Fibroblast of lung (primary cell): ENCODE measurements at places on chromosomes 1 and 21. TPM values are rescaled to one million over a fixed set of nuclear protein-coding genes. Genes with fewer than 3 reads are reported as not detected.

Gene MAP3K7CL
- total RNA-seq = 50.6 and 176 TPM in 2 replicates

Gene SGIP1
- 11.0 and 37.8 TPM in 2 replicates for total RNA-seq

Gene IL22RA1
- total RNA-seq = under 0.01 TPM in 1 of 2 replicates, not detected in the other

Gene RPL11
- total RNA-seq = 1,214 and 1,412 TPM in 2 replicates

DNA sequence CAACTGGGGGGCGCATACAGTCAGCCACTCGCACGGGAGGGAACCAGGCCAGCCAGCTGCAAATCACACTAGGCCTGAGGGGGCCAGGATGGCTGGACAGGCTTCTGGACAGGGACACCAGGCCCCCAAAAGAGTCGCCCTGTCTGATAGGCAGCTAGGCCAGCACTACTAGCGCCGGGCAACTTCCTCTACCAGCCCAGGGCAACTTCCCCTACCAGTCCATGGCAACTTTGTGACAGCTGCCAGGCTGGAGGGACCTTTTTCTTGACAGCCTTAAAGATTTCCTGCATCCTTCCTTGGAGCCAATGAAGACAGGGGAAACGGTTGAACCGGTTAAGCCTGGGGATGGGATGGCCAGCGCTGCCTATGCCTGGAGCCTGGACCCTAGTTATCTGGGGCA is 5.1 kb downstream of the IFFO2 start:
- no peak overlapping the region for H3K4me3 ChIP-seq
- no peaks in the 10 kb centered on the region for H3K36me3 ChIP-seq
- no peak for DNase-seq
- peak overlapping the region; percentile 97 for H3K27ac ChIP-seq
- H3K4me1 ChIP-seq = peaks cover 42% of the 10 kb centered on the region

DNA sequence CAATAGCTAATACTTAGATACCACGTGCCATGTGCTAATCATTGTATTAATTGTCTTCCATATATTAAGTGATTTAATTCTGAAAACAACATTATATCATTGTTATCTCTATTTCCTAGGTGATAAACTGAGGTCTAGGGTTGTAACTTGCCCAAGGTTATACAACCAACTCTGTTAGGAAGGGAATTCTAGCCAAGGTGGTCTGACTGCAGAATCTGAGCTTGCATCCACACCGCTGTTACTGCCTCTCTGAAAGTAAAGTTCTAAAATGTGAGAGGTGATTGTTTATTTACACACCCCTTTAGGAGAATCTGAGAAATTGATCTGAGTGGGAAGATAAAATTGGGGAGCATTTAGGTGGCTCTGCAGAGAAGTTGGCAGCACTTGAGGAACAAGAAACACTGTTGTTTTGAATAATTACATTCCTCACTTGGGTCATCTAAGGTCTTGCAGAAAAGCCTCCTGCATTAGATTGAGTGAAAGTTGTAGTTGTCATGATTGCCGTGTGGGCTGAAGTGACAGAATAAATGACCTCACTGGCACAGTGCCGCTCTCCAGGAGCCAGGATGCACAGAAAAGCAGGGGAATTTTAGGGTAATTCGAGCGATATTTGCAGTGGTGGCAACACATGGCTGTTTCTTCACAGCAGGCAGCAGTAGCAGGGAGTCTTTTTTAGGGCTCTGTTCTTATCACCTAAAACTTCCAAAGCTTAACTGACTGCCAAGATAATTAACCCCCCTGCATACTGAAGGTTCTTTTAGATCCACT is 121.7 kb downstream of the ADGRL4 start:
- DNase-seq = peak; percentile 11
- no peak overlapping the region for H3K4me3 ChIP-seq
- H3K27me3 ChIP-seq = no peaks in the 10 kb centered on the region

DNA sequence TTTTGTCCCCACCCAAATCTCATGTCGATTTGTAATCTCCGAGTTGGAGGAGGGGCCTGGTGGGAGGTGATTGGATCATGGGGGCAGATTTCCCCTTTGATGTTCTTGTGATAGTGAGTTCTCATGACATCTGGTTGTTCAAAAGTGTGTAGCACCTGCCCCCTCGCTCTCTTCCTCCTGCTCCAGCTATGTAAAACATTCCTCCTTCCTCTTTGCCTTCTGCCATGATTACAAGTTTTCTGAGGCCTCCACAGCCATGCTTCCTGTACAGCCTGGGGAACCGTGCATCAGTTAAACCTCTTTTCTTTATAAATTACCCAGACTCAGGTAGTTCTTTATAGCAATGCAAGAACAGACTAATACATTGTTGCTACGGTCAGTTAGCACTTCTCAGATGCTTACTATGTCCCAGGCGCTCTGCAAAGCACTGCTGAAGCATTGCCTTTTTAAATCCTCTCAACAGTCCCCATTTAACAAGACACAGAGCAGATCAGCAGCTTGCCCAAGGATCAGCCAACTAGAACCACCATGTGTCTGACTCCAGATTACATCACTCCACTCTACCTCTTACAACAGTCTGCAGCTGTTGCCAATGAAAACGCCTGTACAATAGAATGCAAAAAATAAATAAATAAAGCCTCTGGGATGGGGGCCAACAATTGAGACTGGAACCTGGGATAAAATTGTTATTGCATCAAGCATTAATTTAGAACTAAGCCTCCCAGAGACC is 52.4 kb upstream of the USP1 start:
- no peak overlapping the region for H3K4me3 ChIP-seq
- peak; percentile 97 for DNase-seq
- no peaks in the 10 kb centered on the region for H3K4me1 ChIP-seq
- no peaks in the 10 kb centered on the region for H3K36me3 ChIP-seq
- H3K27me3 ChIP-seq = no peaks in the 10 kb centered on the region
- H3K27ac ChIP-seq = no peak overlapping the region

DNA sequence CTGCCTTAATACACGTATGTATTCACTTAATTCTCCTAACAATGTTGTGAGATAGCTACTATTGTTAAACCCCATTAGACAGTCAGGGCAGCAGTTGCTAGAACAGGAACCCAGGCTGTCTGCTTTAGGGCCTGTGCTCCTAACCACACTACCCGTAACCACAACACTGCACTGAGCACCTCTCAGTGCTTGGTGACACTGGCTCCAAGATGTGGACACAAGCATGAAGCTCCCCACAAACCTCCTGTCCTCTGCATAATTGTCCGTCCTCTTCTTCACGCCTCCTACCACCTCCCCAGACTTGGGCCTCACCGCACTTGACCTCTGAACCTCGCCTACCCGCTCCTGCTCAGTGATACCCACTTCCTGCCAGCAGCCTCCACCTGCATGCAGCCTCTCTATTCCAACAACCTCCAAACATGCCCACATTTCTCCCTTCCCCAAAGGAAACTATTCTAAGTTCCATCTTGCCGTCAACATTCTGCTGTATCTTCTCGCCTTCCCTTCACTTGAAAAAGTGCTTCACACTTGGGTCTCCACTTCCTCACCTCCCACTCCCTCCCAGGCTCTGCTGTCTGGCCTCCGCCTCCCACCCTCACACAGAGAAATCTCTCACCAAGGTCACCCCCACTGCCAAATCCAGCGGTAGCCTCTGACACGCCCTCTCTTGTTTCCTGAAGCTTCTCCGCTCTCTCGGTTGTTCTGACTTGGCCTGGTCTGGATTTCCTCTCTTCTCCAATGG is 14.6 kb upstream of the AHDC1 start:
- H3K27me3 ChIP-seq = no peaks in the 10 kb centered on the region
- no peak overlapping the region for H3K4me3 ChIP-seq
- no peaks in the 10 kb centered on the region for H3K36me3 ChIP-seq
- H3K27ac ChIP-seq = no peak overlapping the region

DNA sequence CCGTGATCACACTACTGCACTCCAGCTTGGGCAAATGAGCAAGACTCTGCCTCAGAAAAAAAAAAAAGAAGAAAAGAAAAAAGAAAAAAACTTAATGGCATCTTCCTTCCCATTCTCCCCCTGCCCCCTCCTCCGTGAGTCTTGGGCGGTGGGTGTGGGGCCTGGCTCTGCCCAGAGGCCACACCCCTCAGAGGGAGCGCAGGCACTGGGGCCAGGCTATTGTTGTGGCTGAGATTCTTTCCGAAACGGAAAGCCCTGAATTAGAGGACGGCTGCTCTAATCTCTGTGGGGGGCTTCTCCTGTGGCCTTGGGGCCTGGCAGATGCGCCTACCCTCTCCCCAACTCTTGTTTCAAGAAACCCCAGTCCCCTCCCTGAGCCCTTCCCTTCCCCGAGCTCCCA is 4.1 kb upstream of the FAM110D start:
- DNase-seq = no peak
- no peaks in the 10 kb centered on the region for H3K4me1 ChIP-seq
- no peak overlapping the region for H3K27ac ChIP-seq
- H3K36me3 ChIP-seq = no peaks in the 10 kb centered on the region

DNA sequence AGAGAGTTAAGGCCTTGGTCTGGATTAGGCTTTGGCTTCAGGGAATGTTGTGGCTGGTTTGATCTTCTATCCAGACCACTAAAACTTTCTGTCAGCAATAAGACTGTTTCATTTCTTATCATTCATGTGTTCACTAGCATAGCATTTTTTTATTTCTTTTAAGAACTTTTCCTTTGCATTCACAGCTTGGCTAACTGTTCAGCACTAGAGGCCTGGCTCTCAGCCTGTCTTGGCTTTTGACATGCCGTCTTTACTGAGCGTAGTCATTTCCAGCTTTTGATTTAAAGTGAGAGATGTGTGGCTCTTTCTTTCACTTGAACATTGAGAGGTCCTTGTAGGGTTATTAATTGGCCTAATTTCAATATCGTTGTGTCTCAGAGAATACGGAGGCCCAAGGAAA is 62.5 kb downstream of the RNF220 start:
- H3K4me3 ChIP-seq = no peak overlapping the region
- DNase-seq = no peak

DNA sequence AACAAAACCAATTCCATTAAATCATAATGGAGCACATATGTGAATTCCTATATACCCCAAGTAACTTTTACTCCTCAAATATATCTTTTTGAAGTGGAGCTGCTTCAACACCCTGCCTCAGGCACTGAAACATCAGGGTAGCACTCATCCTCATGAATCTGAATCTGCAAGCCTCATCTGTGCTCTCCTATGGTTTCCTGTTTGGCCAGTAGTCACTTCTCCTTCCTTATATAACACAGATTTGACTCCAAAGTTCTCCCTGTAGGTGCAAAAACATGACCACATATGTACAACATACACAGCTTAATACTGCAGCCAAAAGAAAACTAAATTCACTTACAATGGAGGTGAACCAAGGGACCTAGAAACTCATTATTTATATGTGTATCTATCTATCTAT is 7.2 kb downstream of the TRIT1 start:
- no peak for DNase-seq
- no peaks in the 10 kb centered on the region for H3K4me1 ChIP-seq
- H3K27ac ChIP-seq = no peak overlapping the region
- no peaks in the 10 kb centered on the region for H3K27me3 ChIP-seq
- H3K4me3 ChIP-seq = no peak overlapping the region
- no peaks in the 10 kb centered on the region for H3K36me3 ChIP-seq

GRCh38 chr1:205774198-205775014 is 876 bp downstream of the RAB29 start:
- H3K27me3 ChIP-seq = no peaks in the 10 kb centered on the region
- peak; percentile 8 for DNase-seq
- H3K4me1 ChIP-seq = peaks cover 4% of the 10 kb centered on the region
- peak overlapping the region; percentile 73 for H3K4me3 ChIP-seq
- no peaks in the 10 kb centered on the region for H3K36me3 ChIP-seq
- no peak overlapping the region for H3K27ac ChIP-seq

DNA sequence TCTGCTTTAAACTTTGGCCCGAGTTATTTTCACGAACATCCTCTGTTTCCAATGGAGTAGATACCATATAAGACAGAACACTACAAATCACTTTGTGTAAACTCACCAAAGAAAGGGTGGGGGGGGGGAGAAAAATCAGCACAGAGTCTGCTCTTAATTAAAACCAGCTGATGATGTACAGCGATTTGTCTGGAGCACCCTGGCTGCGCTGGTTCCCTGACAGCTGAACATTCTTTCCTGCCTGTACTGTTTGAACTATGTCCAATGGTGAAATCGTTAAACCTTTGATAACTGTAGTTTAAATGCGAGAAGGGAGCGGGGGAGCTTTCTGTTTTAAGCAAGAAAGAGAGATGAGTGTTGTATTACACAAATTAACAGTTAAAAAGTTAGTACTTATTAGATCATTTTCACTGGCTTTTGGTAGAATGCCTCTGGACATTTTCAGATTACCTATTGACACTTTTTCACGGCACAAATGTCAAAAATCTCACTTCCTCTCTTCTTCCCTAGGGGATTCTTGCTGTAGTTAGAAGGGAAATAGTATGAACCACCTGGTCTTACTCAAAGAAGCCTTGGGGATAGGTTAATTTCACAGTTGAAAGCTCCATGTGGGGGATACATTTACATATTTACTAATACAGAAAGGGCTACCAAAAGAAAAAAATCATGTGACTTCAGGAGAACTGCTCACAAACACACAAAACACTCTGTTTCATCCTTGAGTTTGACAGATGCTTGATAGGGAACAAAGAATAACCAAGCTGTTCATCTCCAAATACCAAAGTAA is 140.2 kb upstream of the RUNX1 start:
- peak; percentile 93 for DNase-seq
- no peaks in the 10 kb centered on the region for H3K36me3 ChIP-seq
- peaks cover 6% of the 10 kb centered on the region for H3K4me1 ChIP-seq
- H3K4me3 ChIP-seq = peak overlapping the region; percentile 18
- no peaks in the 10 kb centered on the region for H3K27me3 ChIP-seq
- peak overlapping the region; percentile 24 for H3K27ac ChIP-seq

- peaks cover 27% of the 10 kb centered on the region for H3K4me1 ChIP-seq
- no peak for DNase-seq
- no peak overlapping the region for H3K4me3 ChIP-seq
- H3K27me3 ChIP-seq = no peaks in the 10 kb centered on the region
Measured at GRCh38 chr1:12436345-12436658, 181.7 kb downstream of the DHRS3 start.

- no peaks in the 10 kb centered on the region for H3K27me3 ChIP-seq
- no peak for DNase-seq
- no peaks in the 10 kb centered on the region for H3K4me1 ChIP-seq
- H3K36me3 ChIP-seq = no peaks in the 10 kb centered on the region
Measured at GRCh38 chr1:117015724-117016123, 14.2 kb downstream of the CD101 start.

- H3K4me3 ChIP-seq = no peak overlapping the region
- DNase-seq = no peak
- H3K36me3 ChIP-seq = no peaks in the 10 kb centered on the region
- H3K27ac ChIP-seq = no peak overlapping the region
- H3K27me3 ChIP-seq = no peaks in the 10 kb centered on the region
- H3K4me1 ChIP-seq = no peaks in the 10 kb centered on the region
Measured at GRCh38 chr1:25765923-25766589, 33.9 kb upstream of the SELENON start.

GRCh38 chr1:160768295-160768657 is 27.7 kb upstream of the LY9 start:
- no peaks in the 10 kb centered on the region for H3K27me3 ChIP-seq
- no peak for DNase-seq
- no peak overlapping the region for H3K27ac ChIP-seq
- H3K4me3 ChIP-seq = no peak overlapping the region
- H3K36me3 ChIP-seq = no peaks in the 10 kb centered on the region
